ELF-1 (cell line): ENCODE measurements at places on chromosomes 3 and 15.

DNA sequence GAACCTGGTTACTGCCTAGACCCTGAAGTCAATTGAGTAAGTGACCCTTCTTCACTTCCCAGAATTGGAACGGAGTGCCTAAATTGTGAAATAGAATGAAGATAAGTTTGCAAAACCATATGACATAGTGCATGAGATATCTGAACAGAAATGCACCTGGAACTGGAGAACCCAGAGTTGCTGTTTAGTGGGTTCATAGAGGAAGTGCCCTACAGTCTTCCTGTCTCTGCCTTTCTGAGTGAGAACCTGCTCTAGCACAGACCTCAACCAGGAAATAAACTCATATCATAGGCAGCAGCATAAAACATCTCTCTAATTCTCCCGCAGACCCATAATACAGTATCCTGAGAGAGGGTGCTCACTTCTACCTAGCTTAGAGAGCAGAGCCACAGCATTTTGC, 82.9 kb downstream of the EOMES start:
- DNase-seq = no peak

DNA sequence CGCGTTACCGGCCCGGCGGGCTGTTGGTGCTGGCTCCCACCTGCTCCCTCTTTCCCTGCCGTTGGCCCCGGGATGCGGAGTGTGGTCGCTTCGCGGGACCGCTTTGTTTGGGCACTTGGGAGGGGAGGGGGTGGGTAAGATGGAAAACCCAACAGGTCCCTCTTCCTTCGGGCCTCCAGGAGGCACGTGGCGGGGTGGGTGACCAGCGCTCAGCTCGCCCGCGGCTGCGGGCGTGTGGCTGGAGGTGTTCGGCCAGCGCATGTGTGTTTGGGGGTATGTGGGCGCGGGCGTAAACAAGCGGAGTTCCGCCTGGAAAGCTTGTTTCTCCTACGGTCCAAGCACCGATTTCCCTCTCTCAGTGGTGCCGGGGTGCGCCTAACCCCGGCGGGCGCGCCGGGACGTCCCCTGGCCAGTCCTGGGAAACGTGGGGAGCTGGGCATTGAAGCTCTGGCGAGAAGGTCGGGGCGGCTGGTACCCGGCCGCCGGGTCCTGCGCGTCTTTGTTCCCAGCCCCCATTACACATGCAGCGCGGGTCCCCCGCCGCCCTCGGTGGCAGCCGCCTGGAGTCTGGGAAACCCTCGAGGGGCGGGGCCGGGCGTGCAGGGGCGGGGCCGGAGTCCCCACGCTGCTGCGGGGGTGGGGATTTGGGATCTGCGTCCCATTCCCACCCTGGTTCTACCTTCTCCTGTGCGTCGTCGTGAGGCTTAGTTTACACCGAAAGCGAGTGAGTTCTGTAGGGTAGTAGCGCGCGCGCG, 1.4 kb downstream of the ACVR2B start:
- peak; percentile 80 for DNase-seq

- DNase-seq = peak; percentile 8
Observed at GRCh38 chr3:170355738-170356595, 1.5 kb upstream of the SKIL start.

GRCh38 chr15:59138243-59138642, 33.3 kb downstream of the CCNB2 start:
- peak; percentile 89 for DNase-seq

DNA sequence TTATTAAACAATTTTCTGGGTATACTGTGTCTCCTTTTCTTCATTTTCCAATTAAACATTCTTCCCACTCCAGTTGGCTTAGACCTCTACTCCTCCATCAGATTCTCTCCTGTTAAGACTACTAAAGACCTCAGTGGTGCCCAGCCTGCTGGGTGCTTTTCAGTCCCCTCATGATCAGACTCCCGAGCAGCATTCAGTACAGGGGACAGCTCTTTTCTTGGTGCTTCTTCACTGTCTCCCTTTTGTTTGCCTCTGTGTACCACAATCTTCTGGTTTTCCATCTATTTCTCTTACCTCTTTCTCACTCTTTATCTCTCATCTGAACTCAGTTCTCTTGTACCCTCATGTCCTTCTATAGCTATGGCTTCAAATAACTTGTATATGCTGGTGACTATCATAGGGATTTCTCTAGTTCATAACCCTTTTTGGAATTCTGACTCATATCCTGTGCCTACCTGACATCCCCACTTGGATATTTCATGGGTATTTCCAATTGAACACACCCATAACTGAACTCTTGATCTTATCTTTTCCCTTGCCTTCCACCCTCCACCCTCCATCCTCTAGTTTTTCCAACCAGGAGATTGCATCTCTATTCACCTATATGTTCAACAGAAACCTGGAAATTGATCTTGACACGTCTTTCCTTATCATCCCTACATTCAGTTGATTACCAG, 55.6 kb upstream of the ABHD10 start:
- no peak for DNase-seq
